ENCODE measurements at places on chromosomes 6 and 20.

DNA sequence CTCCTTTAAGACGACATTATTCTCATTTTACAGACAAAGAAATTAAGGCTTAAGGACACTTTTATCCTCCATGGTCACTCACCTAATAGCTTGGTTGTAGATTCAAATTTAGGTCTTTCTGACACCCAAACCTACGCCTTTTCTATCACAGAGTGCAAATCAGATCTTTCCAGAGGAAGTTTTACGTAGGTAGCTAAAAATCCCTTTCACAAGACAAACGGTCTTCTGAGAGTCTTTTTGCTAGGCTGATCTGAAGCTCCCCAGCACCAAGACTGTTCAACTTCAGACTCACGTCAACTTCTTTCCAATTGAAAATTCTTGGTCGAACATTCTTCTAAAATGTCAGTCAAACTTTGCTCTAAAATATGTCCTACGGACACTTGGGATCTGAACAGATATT, 46.5 kb downstream of the BLOC1S5 start:
- no peak for DNase-seq

GRCh38 chr6:23823421-23823820, 302.6 kb upstream of the NRSN1 start:
- DNase-seq = no peak

DNA sequence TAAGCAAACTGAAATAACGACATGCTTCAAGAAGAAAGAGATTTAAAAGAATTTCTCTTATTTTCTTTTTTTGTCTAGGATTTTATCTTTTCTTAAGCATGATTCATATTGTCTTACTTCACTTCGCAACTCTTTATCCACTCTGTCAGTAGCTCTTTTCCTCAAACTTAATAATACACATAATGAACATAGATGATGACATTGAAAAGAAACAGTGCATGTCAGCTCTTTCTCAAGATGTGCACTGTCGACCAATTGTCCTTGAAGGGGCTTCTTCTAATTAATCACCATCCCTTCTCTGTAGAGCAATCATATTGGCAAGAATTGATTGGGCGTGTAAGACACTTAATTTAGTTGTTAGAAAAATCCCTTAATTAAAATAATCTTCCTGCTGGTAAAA, 356.5 kb downstream of the EYS start:
- no peak for DNase-seq

- DNase-seq = no peak
Observed at GRCh38 chr6:112016320-112016719, 37.6 kb upstream of the CCN6 start.

DNA sequence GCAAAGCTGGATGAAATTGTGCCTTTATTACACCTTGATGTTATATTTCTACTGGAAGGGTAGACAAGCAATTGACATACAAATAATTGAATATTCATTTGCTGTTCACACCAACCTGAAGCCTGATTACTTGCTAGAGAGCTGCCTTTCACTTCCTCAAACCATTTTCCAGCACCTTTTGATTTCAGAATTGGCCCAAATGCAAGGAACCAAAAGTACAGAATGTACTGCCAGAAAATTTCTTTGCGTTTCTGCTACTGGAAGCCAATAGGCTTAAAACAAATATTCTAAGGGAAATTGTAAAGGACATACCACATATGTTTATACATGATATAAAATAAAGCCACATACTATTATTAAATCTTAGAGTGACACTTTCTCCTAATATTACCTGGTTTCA, 94.5 kb downstream of the RFPL4B start:
- DNase-seq = no peak

- no peak for DNase-seq
Observed at GRCh38 chr6:112370946-112371345, 23.8 kb downstream of the RFPL4B start.

DNA sequence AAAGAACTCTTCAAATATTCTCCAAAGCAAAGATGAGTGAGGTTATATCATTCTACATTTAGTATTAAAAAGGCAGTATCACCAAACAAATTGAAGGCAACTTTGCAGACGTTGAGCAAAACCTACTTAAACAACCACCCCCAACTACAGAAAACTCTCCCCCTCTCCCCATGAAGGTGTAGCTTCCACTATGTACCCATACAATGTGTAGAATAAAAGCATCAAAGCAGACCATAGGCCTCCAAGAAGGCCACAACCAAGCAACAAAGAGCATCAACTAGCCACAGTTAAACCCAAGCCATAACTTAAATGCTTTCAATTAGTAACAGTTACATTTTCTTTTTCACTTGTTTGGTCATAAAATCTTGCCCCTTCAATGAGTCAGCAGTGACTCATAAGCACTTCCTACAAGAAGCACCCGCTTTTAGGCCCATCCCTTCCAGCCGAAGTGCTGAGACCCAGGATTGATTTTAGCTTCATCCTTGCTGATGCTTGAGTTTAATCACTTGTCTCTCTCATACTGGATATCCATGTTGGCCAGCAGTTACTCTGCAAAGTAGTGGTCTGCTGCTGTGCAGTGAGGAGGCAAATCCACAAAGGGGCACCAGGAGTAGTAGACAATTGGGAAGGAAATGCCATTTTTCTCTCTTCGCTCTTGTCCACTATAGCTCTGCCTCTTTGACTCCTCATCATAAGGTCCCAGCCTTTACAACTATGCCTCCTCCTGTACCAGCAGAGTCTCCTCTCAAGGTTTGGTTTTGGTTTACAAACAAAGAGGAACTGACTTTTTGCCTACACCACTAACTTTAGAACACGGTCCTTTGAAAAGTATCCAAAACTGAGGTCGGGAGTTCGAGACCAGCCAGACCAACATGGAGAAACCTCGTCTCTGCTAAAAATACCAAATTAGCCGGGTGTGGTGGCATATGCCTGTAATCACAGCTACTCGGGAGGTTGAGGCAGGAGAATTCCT, 8.4 kb upstream of the NUP153 start:
- no peak for DNase-seq

- no peak for DNase-seq
Observed at GRCh38 chr20:44021186-44021585, 106.5 kb downstream of the TOX2 start.

DNA sequence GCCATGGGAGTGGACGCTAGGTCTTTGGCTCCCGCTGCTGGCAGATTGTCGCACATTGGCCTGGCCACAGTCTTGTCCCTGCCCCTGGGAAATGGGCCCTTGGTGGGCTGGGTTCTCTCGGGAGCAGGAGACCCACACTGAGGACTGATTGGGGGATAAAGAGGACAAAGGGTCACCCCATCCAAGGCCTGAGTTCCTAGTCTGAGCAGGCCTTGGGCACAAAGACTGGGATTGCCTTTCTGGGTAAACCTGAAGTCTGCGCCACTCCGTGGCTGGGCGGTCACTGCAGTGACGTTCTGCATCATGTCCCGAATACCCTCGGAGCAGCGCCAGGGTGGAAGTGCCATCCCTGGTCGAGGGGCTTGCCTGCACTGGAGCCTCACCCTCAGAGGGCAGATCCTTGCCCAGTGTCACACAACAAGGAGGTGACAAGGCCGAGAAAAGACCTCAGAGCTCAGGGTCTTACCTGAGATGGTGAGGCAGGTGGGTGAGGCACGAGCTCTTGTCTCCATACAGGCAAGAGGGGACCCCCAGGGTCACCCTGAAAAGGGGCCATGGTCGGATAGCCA, 36.1 kb upstream of the ZBP1 start:
- DNase-seq = no peak

DNA sequence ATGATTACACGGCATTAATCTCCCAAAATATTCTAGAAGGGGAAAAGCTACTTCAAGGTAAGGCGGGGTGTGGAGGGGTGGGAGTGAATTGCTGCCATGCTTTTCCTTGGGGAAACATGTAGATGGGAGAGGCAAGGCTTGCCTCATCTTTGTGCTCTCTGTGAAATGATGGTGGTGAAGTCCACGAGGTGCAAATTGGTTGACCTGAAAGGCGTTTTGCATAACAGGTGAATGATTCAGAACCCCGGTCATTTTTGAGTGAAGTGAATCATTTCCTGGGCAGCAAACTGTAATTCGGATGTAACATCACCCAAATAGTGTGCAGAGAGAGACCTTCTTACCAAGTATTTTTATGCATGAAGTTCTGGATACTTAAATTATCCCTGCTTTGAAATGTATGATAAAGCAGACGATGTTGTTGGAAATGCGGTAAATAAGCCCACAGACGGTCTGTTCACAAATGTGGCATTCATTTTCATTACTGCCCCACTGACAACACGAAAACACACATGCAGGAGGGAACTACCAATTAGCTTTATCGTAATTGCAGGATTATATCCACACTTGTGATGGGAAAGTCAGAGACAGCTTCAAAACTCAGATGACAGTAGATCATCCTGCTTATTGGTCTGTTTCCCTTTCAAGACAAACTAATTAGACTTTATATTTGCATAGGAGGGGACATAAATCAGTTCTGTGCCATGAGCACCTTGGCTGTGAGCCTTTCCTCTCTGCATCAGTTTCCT, 3.0 kb downstream of the CDH4 start:
- no peak for DNase-seq

- no peak for DNase-seq
Observed at GRCh38 chr20:19934792-19935491, 82.2 kb upstream of the NAA20 start.

GRCh38 chr6:2630359-2630758, 120.4 kb downstream of the MYLK4 start:
- peak; percentile 15 for DNase-seq

DNA sequence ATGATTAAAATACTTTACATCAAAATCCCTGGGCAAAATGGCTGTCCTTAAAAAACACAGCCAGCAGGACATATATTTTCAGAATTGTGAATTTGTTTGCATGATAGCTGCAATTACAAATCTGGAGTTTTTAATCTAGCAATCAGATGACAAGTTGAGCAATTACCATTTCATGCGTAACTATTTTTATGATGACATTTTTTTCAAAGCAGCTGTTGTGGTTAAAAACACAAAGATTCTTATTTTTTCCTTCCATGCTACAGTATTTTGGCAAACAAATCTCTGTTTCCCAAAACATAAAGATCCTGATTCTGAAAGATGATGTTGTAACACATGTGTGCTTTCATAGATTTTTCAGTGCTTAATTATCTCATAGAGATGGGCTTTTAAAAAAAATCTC, 90.2 kb downstream of the PHACTR1 start:
- DNase-seq = no peak

All from HuH-7.5 (cell line).